C1 segment of cervical spinal cord (tissue), 14 donors: ENCODE measurements at places on chromosomes 1 and 21.

GRCh38 chr1:41898191-41898713, 20.5 kb downstream of the HIVEP3 start:
- no peak for DNase-seq

DNA sequence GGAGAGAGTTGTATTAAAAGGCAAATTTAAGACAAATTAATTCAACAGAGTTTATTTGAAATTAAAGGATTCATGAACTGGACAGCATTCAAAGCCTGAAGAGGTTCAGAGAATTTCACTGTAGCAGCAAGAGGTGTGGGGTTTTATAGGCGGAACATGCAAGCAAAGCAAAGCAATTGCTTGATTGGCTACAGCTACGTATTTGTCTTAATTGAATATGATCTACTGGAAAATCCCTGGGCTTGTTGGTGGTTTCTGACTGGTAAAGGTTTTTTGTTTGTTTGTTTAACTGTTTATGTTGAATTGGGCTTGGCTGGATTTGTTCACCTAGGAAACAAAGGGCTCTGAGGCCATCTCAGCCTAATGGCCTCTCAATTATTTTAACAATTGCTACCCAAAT, 61.5 kb downstream of the KCNK1 start:
- no peak for DNase-seq

GRCh38 chr1:30942326-30942963, 33.9 kb upstream of the SDC3 start:
- DNase-seq = no peak

GRCh38 chr21:36579898-36580297, 100.0 kb upstream of the CLDN14 start:
- DNase-seq = no peak

DNA sequence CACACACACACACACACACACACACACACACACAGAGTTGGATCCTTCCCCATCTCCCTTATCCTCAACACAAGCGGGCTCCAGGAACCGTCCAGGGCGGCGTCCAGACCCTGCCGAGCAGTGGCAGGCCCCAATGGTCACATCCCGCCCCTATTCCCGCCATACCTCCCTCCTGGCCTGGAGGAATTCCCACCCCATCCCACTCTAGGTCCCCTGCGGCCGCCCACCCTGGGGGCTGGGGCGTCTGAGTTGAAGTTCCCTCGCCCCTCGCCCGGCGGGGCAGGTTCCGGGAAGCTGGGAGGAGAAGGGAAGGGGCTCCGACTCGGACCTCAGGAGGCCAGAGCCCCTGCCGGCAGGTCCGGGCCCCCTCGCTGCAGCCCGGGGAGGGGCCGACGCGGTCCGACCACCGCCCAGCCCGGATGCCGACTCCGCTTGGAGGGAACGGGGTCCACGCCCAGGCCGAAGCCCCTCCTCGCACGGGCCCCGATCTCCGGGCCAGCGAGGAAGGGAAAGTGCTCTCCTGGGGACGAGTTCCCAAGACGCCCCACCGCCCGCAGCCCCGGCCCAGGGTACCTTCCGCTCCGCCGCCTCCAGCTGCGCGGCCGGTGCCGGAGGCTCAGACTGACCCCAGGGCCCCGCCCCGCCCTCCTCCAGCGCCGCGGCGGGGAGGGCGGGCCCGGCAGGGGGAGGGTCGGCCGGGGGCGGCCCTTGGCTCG, at the start of gene RHOC:
Gene RHOC (minus strand): TSS at position 623 of the 716 bp plus-strand sequence. CDS start 3,328 bp downstream, outside the sequence.
- DNase-seq = no peak

- DNase-seq = no peak
Measured at GRCh38 chr1:166840309-166841274, 1.3 kb downstream of the POGK start.

GRCh38 chr1:39392851-39393573, 98.4 kb upstream of the BMP8A start:
- DNase-seq = no peak

GRCh38 chr1:90317628-90318027, 322.7 kb downstream of the ZNF326 start:
- DNase-seq = no peak

- DNase-seq = no peak
Measured at GRCh38 chr21:17930093-17930492, 110.9 kb upstream of the C21orf91 start.

- DNase-seq = no peak
Measured at GRCh38 chr1:36268981-36269380, 37.2 kb upstream of the SH3D21 start.

DNA sequence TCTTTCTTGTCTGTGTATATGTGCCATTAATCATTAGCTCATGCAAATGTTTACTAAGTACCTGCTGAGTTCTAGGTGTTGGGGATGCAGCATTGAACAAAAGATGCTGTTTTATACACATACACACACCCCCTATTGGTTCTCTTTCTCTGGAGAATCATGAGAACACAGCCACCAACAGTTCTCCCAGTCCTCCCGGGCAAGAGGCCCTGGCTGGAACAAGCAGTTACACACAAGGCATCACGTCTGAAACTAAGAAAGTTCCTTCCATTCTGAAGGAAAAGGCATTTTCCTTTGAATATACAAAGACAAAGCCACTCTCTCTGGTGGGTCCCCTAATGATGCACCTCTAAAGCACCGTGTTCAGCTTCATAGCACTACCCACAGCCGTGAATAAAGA, 10.8 kb downstream of the CASP9 start:
- DNase-seq = no peak

GRCh38 chr1:86812286-86812685, 101.6 kb downstream of the SELENOF start:
- no peak for DNase-seq

GRCh38 chr1:207747627-207748492, 4.0 kb upstream of the CD46 start:
- DNase-seq = no peak

- no peak for DNase-seq
Measured at GRCh38 chr1:208525417-208525816, 281.2 kb upstream of the PLXNA2 start.

DNA sequence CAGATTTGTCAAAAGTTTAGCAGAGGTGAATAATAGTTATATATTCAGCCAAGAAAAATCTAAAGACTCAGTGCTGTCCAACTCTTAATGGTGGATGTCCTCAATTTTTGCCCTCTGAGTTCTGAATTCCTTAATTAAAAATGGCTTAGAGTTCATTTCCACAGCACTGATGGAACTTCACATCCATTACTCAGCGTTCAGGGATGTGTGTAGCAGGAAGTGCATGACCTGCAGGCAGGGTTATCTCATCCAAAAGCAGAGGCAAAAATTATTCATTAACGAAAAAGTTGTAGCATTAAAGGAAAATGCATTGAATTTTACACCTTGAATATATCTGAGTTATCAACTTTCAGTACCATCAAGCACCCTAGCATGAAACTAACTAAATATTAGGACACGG, 96.7 kb downstream of the ZP4 start:
- DNase-seq = no peak

DNA sequence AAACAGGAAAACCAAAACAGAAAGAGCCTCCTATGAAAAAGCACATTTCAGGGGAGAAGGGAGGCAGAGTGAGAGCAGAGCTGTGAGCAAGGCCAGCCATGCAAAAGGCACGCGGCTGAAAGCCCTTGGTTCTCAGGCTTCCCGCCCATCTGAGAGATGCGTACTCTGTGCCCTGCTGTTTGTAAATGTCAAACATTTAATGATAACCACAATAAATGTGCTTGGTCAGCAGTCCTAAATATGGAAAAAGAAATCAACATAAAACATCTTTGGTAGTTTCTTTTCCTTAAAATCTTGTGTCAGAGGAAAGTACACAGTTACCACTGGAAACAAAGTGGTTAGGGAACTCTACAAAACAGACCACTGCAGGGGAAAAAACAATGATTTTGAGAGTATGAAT, 283.1 kb downstream of the DSCAM start:
- DNase-seq = no peak

DNA sequence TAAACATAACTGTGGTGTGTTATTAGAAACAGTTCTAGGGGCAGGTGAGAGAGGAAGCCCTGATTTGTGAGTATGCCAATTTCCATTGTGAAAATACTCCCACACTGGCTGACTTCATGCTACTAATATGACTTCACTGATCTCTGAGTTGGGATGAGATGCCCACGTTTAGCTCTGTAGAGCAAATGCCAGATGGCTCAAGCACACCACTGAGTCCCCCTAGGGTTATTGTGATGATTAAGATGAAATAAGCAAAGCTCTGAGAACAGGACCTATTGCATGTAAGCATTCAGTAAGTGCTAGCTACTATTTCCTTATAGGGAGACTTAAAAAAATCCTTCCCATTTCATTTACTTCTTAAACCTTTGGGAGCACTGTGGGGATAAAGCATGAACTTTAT, 117.6 kb downstream of the CENPF start:
- DNase-seq = no peak

DNA sequence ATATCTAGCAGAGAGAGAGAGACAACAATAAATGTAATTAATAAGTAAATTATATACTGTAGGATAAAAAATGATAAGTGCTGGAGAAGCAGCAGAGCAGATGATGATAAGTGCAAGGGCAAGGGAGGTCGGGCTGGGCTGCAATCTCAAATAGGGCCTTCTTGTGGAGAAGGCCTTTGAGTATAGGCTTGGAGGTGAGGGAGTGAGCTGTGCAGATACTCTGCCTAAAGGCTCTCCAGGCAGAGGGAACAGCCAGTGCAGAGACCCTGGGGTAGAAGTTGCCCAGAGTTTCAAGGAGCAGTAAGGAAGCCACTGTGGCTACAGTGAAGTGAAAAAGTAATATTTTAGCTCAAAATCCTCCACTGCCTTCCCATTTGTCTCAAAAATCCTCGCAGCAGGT, 59.2 kb upstream of the HTR1D start:
- no peak for DNase-seq

DNA sequence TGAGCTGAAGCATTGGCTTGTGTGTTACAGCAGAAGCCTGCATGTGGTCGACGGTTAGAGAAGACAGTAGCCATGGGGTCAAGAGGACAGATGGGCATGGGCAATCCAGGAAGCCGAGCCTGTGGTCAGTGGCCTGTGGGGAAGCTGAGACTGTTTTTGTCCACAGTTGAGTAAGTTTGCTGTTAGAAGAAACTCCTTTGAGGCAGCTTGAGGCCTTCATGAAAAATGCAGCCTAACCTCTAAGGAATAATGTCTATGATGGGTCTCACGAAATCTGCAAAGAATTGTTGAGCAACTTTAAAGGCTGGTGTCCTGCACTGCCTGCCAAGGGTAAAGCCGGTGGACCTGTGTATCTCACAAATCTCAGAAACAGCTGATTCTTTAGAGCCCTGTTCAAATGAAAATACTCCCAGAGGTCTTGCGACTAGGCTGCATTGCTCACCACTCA, 322.4 kb downstream of the SETD4 start:
- no peak for DNase-seq

DNA sequence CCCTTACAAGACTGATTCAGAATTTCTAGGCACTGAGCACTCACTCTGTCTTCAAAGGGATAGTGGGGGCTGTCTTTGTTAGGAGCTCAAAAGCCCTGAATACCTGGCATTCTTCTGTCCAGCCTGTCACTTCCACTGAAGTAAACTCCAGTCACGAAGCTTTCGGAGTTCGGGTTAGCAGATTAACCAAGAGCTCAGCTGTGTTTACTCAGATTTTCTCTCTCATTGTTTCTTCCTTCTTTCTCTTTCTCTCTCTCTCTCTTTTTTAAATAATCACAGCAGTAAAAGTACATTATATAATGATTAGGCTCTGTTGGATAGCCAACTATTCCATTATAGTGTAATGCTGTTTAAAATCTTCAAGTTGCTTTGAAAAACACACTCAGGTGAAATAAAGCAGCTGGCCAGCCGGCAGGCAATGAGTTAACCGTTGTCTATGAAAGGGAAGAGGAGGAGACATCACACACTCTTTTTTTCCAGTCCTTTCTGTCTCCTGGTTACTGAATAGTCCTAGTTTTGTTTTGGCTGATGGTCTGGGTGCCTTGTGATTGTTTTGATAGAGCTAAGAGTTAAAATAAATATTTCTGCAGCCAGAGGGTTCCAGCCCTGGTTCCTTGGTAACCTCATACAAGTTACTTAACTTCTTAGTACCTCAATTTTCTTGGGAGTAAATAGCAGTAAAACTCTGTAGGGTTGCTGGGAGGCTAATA, 89.8 kb downstream of the ADSS2 start:
- no peak for DNase-seq

GRCh38 chr1:171948511-171948910, 107.2 kb downstream of the DNM3 start:
- DNase-seq = no peak

GRCh38 chr1:71706029-71706671, 576.2 kb downstream of the NEGR1 start:
- no peak for DNase-seq

DNA sequence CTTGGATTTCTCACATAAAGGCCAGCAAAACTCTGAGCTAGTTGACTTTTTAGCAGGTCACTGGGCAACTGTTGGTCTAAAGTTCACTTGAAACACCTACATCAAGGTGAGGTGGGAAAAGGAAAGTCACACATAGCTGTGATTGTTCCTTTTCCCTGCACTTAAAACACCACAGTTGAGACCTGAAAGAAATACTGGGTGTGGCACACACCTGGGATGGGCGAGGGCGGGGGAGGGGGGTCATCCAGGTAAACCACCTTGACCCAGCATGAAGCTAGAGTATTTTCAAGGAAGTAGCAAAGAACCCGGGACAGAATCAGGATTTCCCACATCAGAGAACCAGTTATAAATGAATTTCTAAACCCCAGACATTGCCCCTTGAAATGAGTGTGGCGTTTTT, 26.4 kb downstream of the ZNF697 start:
- no peak for DNase-seq

- no peak for DNase-seq
Measured at GRCh38 chr1:63590166-63590560, 3.0 kb upstream of the PGM1 start.

- no peak for DNase-seq
Measured at GRCh38 chr1:241837416-241837815, 10.6 kb upstream of the EXO1 start.

- DNase-seq = no peak
Measured at GRCh38 chr1:220732621-220733020, 15.5 kb upstream of the MTARC2 start.

GRCh38 chr1:214439352-214440119, 111.9 kb downstream of the PTPN14 start:
- DNase-seq = no peak
